ENCODE measurements at places on chromosomes 7 and 10.
A peak's percentile ranks its signal among the peaks of the same experiment; 100 is the strongest.

DNA sequence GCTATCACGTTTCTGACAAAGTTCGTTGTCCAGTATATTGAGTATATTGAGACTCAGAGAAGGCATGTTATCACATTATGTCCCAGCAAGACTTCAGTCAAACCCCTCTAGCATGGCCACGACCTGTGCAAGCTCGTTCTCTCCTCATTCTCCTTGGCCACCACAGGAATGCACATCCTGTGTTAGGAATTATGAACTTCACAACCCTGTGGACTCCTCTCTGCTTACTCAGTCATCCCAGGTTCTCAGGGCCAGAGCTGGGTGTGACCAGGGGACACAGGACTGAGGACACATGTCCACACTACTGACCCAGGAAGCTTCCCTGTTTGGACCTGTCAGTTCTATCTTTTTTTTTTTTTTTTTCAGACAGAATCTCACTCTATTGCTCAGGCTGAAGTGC, 4.4 kb downstream of the SH2D4B start:
- peak; percentile 4 for DNase-seq

DNA sequence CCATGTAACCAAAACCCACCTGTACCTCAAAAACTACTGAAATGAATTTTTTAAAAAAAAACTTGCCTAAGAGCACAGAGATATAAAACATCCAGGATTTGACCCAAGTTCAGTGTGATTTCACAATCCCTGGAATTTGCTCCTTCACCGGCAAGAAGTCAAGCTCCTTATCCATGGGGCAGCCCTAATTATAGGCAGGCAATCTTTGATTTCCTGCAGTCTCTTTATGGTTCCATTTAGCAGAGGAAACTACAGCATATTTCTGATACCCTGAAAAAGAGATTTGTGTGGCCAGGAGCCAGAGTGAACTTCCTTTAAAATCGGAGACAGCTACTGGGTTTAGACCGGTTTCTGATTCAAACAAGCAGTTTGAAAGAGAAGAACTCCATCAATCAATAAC, 154.1 kb downstream of the CALN1 start:
- DNase-seq = no peak

DNA sequence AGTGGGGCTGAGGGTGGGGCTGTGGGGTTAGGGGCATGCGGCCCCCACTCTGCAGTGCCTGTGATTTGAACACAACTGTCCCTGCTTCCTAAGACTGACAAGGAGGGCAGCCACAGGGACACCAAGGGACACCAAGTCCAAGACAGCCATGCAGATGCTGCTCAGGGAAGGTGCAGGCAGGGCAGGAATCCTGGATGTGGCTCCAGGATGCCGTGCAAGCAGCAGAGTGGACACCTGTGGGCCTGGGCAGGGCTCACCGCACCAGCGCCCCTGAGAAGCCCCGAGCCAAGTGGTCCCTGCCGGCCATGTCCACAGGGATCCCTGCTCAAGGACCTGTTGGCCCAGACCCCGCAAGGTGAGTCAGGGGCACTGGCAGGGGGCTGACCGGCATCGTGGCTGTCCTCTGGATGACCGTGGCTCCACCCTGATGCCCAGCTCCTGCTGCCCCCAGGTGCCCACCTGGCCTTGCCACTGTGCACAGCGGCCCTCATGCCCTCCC, 58.5 kb downstream of the STK32C start:
- DNase-seq = no peak

- DNase-seq = no peak
These were observed 43.0 kb upstream of the CDK1 start for GRCh38 chr10:60735244-60735643.

GRCh38 chr10:131802156-131802915, 98.5 kb upstream of the PPP2R2D start:
- DNase-seq = no peak

Measured in AG04449 (cell line).